Nephron progenitor cell (in vitro differentiated cells): ENCODE measurements at places on chromosomes 1 and 21.
A peak's percentile ranks its signal among the peaks of the same experiment; 100 is the strongest.

DNA sequence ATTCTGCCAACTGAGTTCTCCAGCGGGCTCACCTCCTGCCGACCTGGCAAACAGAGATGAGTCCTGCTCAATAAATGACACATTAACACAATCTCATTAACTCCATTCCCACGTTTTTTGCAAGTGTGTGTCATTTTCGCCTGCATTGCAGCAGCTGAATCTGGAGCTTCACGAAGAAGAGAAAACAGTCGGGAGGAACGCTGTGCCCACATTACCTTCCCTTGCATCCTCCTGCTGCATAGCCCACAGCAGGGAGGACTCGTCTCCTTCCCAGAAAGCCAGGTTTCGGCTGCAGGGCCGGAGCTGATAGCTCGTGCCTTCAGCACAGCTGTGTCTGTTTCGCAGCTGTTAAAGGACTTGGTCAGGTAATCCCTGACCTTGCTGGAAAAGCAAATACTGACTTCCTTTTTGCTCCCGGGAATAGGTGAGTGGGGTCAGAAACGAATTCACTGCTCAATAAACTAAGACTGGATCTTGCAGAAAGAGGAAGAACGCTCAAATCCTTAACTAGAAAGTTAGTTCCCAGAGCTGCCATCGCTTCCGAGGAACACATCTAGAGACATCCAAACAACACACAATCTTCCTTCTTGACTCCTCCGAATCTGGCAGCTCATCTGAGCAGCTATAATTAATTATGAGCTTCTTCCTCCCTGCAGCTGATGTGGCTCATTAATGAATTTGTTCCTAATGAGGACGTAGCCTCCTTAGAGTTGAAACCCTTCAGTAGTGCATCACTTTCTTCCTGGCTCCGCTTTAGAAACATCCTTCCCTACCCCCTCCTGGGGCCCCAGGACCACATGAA is 33.0 kb downstream of the KANK4 start:
- peaks cover 75% of the 10 kb centered on the region for H3K27me3 ChIP-seq
- no peak overlapping the region for H3K27ac ChIP-seq
- H3K4me1 ChIP-seq: peaks cover 72% of the 10 kb centered on the region
- peak overlapping the region; percentile 79 for H3K4me3 ChIP-seq
- peak; percentile 28 for DNase-seq
- no peaks in the 10 kb centered on the region for H3K36me3 ChIP-seq

- no peaks in the 10 kb centered on the region for H3K27me3 ChIP-seq
- H3K4me3 ChIP-seq: no peak overlapping the region
- no peak for DNase-seq
- peaks cover 16% of the 10 kb centered on the region for H3K4me1 ChIP-seq
These were observed 467.1 kb downstream of the LMO4 start for GRCh38 chr1:87795615-87796337.

DNA sequence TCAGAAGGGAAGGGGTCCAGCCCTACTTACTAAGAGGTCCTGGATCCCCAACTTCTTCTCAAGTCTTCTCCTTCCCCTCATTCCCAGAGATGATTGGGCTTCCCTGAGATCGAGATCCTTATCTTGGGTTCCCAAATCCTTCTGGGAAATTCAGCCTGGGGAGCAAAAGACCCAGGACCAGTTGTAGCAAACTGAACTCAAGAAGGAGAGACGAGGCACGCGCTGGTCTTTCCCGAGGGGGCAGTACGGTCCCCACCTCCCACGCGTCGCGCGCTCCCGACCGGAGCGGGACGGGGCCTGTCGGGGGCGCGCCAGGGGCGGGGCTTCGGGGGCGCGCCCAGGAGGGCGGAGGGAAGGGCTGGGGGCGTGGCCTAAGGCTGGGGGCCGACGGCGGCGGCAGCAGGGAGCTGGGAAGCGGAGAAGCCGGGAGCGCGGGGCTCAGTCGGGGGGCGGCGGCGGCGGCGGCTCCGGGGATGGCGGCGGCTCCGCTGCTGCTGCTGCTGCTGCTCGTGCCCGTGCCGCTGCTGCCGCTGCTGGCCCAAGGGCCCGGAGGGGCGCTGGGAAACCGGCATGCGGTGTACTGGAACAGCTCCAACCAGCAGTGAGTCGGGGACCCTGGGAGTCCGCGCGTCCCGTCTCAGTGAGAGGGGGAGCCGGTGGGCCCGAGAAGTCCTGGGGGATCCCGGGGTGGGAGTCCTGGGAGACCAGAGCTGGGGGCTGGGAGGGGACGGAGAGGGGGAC is at the start of gene EFNA3:
Gene EFNA3, plus strand, starts transcription at position 369 of the 741 bp plus-strand sequence. Its CDS starts 105 bp downstream, at position 474.
- H3K27ac ChIP-seq: no peak within 1 kb of the TSS
- DNase-seq: peak; percentile 95
- peaks cover 60% of the 10 kb centered on the region for H3K4me1 ChIP-seq
- no peaks in the 10 kb centered on the region for H3K36me3 ChIP-seq
- H3K4me3 ChIP-seq: peak within 1 kb of the TSS; percentile 95

GRCh38 chr21:34611528-34611927 is 3.4 kb downstream of the RCAN1 start:
- no peaks in the 10 kb centered on the region for H3K36me3 ChIP-seq
- H3K4me1 ChIP-seq: peaks cover 14% of the 10 kb centered on the region
- H3K4me3 ChIP-seq: no peak overlapping the region
- H3K27me3 ChIP-seq: peaks cover 33% of the 10 kb centered on the region
- no peak for DNase-seq

DNA sequence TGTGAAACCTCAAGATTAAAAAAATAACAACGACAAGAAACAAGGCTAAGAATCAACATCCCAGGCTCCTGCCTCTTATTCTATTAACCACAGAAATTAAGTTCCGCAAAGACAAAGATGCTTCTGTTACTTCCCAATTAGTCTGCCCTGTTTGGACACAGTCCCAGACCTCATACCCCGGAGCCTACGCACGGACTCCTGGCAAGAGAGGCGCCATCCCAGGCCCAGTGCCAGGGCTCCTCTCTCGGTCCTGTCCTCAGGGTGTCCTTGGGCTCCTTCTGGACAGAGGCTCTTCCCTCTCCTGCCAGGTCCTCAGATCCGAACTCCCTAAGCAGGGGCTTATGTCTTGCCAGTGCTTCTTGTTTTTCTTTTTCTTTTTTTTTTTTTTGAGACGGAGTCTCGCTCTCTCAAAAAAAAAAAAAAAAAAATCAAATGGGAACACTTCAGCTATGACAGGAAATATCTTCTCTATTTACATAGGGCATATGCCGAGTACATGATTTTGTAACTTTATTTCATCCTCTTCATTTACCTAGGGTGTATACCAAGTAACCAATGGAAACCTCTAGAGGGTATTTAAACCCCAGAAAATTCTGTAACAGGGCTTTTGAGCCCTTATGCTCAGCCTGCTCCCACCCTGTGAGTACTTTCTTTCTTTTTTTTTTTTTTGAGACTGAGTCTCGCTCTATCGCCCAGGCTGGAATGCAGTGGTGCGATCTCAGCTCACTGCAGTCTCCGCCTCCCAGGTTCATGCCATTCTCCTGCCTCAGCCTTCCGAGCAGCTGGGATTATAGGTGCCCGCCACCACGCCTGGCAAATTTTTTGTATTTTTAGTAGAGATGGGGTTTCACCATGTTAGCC is 11.7 kb upstream of the ENO1 start:
- H3K4me1 ChIP-seq: peaks cover 45% of the 10 kb centered on the region
- H3K27ac ChIP-seq: peak overlapping the region; percentile 73
- peaks cover 7% of the 10 kb centered on the region for H3K27me3 ChIP-seq
- H3K4me3 ChIP-seq: no peak overlapping the region
- no peak for DNase-seq
- H3K36me3 ChIP-seq: no peaks in the 10 kb centered on the region

GRCh38 chr1:117368116-117369108 is 1.2 kb downstream of the MAN1A2 start:
- H3K4me1 ChIP-seq: peaks cover 83% of the 10 kb centered on the region
- peak overlapping the region; percentile 90 for H3K4me3 ChIP-seq
- peaks cover 3% of the 10 kb centered on the region for H3K36me3 ChIP-seq
- peak overlapping the region; percentile 22 for H3K27ac ChIP-seq
- peaks cover 2% of the 10 kb centered on the region for H3K27me3 ChIP-seq

GRCh38 chr1:214318356-214318755 is 37.4 kb downstream of the SMYD2 start:
- H3K4me3 ChIP-seq: no peak overlapping the region
- H3K4me1 ChIP-seq: peaks cover 51% of the 10 kb centered on the region
- peaks cover 2% of the 10 kb centered on the region for H3K27me3 ChIP-seq
- peak overlapping the region; percentile 55 for H3K27ac ChIP-seq
- peaks cover 52% of the 10 kb centered on the region for H3K36me3 ChIP-seq
- no peak for DNase-seq

- H3K27me3 ChIP-seq: peaks cover 18% of the 10 kb centered on the region
- H3K36me3 ChIP-seq: no peaks in the 10 kb centered on the region
- no peak for DNase-seq
These were observed 408.0 kb downstream of the MATN1 start for GRCh38 chr1:30315185-30315960.

- peak overlapping the region; percentile 47 for H3K27ac ChIP-seq
- H3K4me3 ChIP-seq: no peak overlapping the region
- peaks cover 14% of the 10 kb centered on the region for H3K4me1 ChIP-seq
These were observed 38.3 kb upstream of the F3 start for GRCh38 chr1:94579876-94580294.

GRCh38 chr1:106651028-106651762 is 405.3 kb upstream of the PRMT6 start:
- H3K27me3 ChIP-seq: peaks cover 6% of the 10 kb centered on the region
- no peaks in the 10 kb centered on the region for H3K36me3 ChIP-seq
- no peak overlapping the region for H3K4me3 ChIP-seq
- DNase-seq: no peak
- no peak overlapping the region for H3K27ac ChIP-seq

GRCh38 chr1:35958558-35958957 is 27.7 kb downstream of the AGO3 start:
- no peak overlapping the region for H3K4me3 ChIP-seq
- no peak overlapping the region for H3K27ac ChIP-seq
- DNase-seq: no peak

- peak overlapping the region; percentile 67 for H3K27ac ChIP-seq
- no peaks in the 10 kb centered on the region for H3K36me3 ChIP-seq
- H3K27me3 ChIP-seq: peaks cover 10% of the 10 kb centered on the region
- no peak overlapping the region for H3K4me3 ChIP-seq
These were observed 82.3 kb downstream of the FCRL5 start for GRCh38 chr1:157469752-157470675.

DNA sequence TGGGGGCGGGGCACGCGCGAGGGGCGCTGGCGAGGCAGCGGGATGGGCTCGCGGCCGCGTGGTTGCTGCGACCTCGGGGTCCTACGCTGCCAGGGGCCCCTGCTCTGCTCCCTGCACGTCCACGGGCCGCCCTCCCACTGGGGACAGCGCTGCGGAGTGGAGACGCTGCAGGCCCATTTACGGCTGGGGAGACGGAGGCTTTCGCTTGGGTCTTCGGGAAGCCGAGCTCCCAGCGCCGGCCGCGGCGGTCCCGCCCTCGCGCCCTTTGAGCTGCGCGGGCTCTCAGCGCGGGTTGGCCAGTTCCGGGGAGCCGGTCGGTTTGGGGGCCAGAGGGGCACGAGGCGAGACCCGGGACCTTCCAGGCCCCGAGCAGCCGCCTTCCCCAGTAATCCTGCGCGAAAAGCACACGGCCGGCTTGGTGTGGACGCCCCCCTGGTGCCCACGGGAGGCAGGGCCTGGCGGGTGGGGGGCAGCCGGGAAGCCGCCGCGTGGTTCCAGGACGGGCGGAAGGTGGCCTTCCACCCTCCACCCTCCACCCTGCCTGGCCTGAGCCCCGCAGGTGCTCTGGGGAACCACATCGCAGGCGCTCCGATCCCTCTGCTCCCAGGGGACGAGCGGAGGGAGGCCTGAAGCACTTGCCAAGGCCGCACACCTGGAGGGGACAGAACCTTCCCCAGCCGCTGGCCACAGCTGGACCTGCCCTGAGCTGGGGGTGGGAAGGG is 570 bp upstream of the PEX10 start:
- peaks cover 8% of the 10 kb centered on the region for H3K27me3 ChIP-seq
- H3K4me1 ChIP-seq: peaks cover 18% of the 10 kb centered on the region
- peak overlapping the region; percentile 64 for H3K4me3 ChIP-seq
- peaks cover 8% of the 10 kb centered on the region for H3K36me3 ChIP-seq

DNA sequence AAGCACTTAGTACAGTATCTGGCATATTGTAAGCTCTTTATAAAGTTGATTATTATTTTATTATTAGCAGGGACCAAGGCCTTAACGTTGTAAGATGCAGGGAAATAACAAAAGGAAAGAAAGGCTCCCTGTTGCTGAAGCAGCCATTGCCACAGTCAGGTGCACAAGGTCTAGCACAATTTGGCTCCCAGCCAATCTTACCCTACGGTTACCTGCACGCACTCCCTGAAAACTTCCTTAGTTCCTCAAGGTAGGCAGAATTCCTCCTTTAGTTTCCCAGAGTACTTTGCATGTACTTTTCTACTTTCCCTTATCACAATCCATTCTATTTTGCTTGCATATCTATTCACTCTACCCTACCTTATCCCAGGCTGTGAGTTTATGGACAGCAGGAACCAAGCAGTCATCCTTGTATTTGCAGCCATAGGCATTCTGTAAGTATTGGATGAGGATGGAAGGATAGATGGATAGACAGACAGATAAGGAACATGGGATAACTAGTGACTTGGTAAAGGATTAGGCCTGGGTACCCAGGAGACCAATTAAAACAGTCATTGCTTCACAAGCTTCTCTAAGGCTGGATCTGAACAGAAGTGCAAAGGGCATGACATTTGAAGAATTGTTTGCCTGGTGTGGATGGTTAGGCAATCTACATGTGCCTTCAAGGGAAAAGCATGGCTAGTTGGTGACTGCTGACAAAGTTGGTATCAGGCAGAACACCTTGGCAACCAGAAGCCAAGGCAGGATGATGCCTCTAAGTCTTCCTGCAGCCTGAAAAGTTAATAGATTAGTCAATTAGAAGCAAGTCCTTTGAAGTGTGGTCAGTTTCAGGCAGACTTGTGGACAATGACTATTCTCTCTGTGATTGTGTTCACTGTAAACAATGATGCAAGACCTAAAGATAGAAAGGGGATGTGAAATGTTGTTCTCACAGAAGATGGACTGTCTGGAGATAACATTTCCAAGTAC is 20.8 kb upstream of the JAK1 start:
- no peak overlapping the region for H3K27ac ChIP-seq
- no peak for DNase-seq
- peaks cover 11% of the 10 kb centered on the region for H3K27me3 ChIP-seq
- H3K4me3 ChIP-seq: no peak overlapping the region
- no peaks in the 10 kb centered on the region for H3K4me1 ChIP-seq
